Fibroblast of the aortic adventitia (primary cell): ENCODE measurements at places on chromosomes 4 and X. TPM values are rescaled to one million over a fixed set of nuclear protein-coding genes. Genes with fewer than 3 reads are reported as not detected.

TNMD gene
- 0.90 TPM in 1 of 2 replicates, not detected in the other for total RNA-seq

NKX6-1 gene
- total RNA-seq = 0.18 TPM in 1 of 2 replicates, not detected in the other

YY2 gene
- 0.16 and 2.4 TPM in 2 replicates for total RNA-seq

PNMA6F gene
- not detected in 2 replicates for total RNA-seq

CAMK2D gene
- 276 and 378 TPM in 2 replicates for total RNA-seq

C4orf51 gene
- not detected in 2 replicates for total RNA-seq

DNA sequence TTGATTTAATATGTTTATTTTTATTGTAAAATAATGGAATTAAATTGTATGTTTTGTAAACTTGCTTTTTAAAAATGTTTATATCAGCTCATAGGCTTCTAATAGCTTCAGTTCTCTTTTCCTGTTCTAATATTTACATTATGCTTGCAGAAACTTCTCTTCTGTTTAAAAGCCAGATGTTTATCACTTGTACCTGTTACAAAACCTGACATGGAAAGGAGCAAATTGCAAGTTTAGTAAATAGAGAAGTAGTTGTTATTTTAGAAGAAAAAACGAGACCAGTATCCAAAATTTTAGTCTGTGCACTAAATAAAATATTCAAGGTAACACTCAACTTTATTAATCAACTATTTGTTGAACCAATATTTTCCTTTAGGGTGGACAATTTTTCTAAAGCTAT is 69.4 kb upstream of the GUCY1A1 start:
- DNase-seq = no peak

DNA sequence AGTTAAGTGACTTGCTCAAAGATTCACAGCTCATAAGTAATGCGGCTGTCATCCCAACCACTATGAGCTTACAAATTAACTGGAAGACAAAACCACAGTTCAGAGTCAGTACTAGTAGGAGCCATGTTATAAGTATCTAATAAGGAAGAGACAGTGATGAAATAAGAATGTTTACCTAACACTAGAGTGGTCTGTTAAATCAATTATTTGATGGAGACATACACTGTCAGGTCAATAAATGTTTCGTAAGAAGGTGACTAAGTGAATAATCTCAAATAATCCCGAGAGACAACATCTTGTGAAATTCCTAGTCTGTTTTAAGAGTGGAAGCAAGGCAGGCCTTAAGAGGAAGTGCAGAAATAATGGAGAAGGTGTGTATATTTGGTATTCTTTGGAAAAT is 25.8 kb upstream of the AMELX start:
- DNase-seq = no peak

GRCh38 chr4:166499820-166500219 is 626.8 kb downstream of the TLL1 start:
- DNase-seq = no peak

GRCh38 chrX:130550351-130550750 is 148.6 kb downstream of the RBMX2 start:
- DNase-seq = no peak

DNA sequence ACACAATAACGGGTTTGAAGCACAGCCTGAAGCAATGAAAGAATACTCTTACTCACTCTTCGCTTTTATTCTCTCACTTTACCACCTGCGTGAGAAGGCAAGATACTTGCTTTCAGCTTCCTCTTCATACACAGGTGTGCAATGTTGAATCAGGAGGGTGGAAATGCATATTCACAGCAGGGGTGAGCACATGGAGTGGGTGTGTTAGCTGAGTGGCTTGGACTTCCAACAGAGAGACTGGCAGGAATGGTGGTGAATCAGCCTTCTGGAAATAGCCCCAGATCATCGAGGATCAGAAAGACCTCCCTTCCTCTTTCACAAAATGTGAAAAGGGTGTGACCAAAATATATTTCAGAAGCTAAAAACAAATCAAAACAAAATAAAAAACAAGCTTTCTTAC is 521.2 kb downstream of the STIM2 start:
- peak; percentile 27 for DNase-seq

DNA sequence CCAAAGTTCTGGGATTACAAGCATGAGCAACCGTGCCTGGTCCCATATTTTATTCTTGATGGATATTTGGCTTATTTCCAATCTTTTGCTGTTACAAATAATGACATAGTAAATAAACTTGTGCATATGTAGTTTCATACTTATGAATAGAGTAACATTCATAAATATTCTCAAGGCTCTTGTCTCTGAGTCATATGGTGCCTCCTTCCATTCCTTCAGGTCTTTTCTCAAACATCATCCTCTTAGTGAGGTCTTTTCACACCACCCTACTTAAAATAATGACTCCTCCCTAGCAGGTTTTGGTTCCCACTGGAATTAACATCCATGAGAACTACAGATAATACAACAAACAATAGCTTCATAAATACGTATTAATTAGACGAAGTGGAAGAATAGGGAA is 416.6 kb downstream of the IQCM start:
- no peak for DNase-seq

- peak; percentile 37 for DNase-seq
Measured at GRCh38 chr4:169164669-169165415, 105.9 kb downstream of the SH3RF1 start.
